ENCODE measurements at places on chromosomes 5 and 9. TPM values are rescaled to one million over a fixed set of nuclear protein-coding genes. Genes with fewer than 3 reads are reported as not detected.

Gene C9orf153
- total RNA-seq = 0.28 TPM

Gene HAVCR1
- total RNA-seq = not detected

Gene GRXCR2
- total RNA-seq = not detected

Gene BRINP1
- total RNA-seq = 0.04 TPM

Gene PCDHB4
- not detected for total RNA-seq

Gene GFI1B
- total RNA-seq = not detected

Gene SNX2
- total RNA-seq = 54.7 TPM

Gene NR6A1
- 1.0 TPM for total RNA-seq

Gene GPR151
- not detected for total RNA-seq

Gene EPB41L4B
- total RNA-seq = 6.5 TPM

Gene FOXI1
- total RNA-seq = not detected

Gene ENTPD2
- 0.56 TPM for total RNA-seq

Gene FOXD4L4
- not detected for total RNA-seq

Gene SNCAIP
- not detected for total RNA-seq

Gene PCDHGA10
- 1.8 TPM for total RNA-seq

Gene MLANA
- not detected for total RNA-seq

Gene URM1
- 35.9 TPM for total RNA-seq

Gene CCL27
- 0.95 TPM for total RNA-seq

Gene SLC34A1
- total RNA-seq = not detected

Gene SAXO1
- total RNA-seq = not detected

Gene DIPK1B
- total RNA-seq = 0.21 TPM

Gene PCDHA12
- 0.03 TPM for total RNA-seq

Gene NR5A1
- not detected for total RNA-seq

Gene NDUFS4
- total RNA-seq = 114 TPM

Gene KIAA0825
- total RNA-seq = 1.1 TPM

Gene THBS4
- total RNA-seq = 1.1 TPM

Gene MCTP1
- total RNA-seq = 1.3 TPM

Gene IFNA13
- not detected for total RNA-seq

Gene PLAC8L1
- not detected for total RNA-seq

Gene HBEGF
- total RNA-seq = 15.0 TPM

Gene NPR2
- total RNA-seq = 10.7 TPM

Gene FGD3
- 0.20 TPM for total RNA-seq

Gene ANKRD31
- 0.10 TPM for total RNA-seq

Gene ARHGEF37
- 2.7 TPM for total RNA-seq

Gene ANKRD34B
- total RNA-seq = not detected

Gene SV2C
- total RNA-seq = 0.11 TPM

Gene IER5L
- total RNA-seq = 10.7 TPM

Gene HRH2
- total RNA-seq = not detected

Gene TAL2
- not detected for total RNA-seq

Gene TMEM161B
- total RNA-seq = 10.7 TPM

All from foreskin keratinocyte (primary cell).